LoVo (cell line): ENCODE measurements at places on chromosomes 4 and X.

DNA sequence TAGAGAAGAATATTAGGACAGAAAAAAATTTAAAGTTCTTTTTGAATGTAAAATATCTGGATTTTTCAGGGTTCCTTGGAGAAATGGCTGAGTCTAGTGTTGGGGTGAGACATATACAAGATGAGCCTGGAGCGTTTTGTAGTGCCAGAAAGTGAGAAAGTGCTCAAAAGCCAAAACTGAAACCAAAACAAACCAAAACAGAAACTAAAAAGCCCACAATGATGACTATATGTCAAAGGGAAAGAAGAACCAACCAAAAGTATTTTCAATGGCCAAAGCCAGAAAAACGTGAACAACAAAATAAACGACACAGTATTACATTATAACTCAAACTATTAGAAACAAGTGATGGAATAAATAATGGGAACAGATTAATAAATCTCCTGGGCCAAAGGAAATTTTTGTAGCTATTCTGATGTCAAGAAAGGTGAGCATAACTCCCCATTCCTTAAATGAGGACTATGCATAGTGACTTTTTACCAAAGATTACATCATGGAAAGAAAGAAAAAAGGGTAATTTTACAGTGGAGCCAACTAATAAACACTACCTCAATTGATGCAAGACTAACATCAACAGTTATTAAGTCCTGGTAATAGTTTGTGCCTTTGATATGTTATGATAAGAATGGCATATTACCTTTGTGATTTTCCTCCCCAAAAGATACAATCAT, 1137.6 kb downstream of the C4orf33 start:
- no peak for DNase-seq

- DNase-seq, result no peak
Measured at GRCh38 chr4:139175646-139176301, 1.2 kb downstream of the ELF2 start.

DNA sequence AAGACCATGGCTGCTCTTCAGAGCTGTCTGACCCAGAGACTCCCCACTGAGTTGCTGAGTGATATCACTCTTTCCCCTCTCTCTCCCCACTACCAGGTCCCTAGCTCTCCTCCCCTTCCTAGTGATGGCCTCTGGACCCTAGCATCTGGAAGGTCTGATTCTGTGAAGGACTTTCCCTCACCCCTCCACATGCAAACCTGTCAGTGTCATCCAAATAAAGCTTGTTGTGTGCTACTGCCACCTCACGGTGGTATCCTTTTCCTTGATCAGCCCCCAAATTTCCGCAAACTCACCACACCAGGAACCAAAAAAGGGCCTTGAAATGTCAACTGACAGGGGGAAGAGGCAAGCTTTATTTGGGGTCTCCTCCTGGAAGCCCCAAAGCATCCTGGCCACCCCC, 500.2 kb downstream of the IDS start:
- no peak for DNase-seq

DNA sequence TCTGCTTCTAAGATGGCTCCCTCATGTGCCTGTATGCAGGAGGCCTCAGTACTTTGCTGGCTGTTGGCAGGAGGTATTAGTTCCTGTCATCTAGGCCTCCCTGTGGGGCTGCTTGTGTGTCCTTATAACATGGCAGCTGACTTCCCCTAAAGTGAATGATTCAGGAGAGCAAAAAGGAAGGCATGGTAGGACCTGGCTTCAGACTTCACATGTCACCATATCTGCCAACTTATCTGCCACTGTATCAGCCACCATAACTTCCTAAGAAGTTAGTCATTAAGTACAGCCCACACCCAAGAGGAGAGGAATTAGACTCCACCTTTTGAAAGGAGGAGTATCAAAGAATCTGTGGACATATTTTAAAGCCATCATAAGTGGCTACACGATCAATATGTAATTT, 122.5 kb downstream of the UCHL1 start:
- peak; percentile 38 for DNase-seq

- no peak for DNase-seq
Measured at GRCh38 chrX:12919051-12919450, 12.6 kb downstream of the TLR8 start.

DNA sequence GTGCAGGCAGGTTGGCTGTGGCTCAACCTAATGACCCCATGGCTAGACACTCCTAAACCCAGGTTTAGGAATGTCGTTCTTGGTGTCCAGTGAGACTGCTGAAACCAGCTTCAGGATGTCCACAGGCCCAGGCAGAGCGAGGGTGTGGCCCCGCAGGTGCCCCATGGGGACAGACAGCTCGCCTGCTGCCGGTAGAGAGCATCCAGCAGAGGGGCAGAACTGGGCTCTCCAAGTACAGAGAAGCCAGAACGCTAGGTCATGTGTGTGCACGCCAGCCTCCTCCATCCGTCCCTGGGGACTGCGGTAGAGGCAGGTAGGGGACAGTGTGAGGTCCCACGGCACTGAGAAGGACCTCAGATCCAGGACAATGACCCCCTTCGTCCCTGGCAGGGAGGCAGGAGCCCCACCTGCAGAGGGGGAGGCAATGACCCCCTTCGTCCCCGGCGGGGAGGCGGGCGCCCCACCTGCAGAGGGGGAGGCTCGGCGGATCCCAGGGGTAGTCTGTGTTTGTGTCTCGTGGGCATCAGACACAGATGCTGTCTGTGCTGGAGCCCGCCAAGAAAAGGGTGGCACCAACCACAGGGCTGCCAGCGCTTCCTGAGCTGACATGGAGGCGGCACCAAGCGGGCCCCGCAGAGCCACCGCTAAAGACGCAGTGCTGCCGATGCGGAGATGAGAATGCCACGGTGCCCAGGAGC, 118.4 kb downstream of the FAM53A start:
- DNase-seq, result no peak

DNA sequence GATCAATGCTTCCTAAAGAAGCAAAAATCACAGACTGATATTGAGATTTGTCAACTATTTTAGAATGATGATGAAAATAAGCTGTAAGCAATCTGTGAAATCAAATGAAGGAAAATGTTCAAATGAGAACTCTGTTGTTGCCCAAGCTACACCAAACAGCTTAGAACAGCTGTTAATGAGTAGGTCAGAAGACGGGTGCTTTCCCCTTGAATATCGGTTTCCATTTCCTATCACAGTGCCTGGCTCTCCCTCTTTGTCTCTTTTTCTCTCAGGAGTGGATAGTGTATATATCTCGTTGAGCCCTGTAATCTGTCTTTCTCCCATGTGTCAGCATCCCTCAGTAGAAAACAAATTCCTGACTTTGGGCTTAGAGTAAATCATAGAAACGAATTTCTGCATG, 1592.9 kb upstream of the TENM3 start:
- no peak for DNase-seq

DNA sequence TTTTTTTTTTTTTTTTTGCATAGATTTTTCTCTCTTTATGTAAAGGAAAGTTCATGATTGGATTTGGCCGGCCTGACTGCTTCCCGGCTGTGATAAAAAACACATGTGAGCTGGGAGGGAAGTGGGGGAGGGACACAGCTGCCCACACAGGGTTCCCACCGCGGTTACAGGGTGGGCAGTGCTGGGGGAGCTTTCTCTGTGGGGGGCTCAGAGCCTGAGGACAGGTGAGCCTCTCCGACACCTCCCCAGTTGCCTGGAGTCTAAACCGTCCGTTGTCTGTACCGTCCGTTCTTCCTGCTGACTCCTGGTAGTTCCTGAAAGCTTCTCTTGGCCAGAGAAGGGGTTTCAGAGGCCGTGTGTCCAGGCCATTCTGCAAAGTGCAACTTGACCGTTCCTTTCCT, 21.8 kb downstream of the SHOX start:
- no peak for DNase-seq

DNA sequence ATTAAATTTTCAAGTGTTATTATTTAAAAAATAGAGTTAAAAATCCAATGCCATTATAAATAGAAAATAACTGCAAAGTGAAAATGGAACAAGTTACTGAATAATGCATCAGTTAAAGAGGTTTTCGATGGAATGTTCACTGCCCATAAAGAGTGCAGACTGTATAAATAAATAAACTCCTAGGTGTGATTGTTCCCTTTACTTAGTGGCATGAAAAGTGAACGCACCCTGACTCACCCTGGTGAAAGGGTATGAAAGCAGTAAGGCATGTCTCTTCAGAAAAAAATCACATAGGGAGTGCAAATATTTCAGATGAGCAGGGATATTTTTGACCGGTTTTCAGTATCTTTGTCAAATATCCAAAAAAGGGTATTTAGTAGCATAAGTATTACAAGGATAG, 387.8 kb downstream of the DCAF12L2 start:
- DNase-seq, result no peak

GRCh38 chr4:113384600-113384999, 335.1 kb downstream of the ANK2 start:
- DNase-seq, result peak; percentile 19

DNA sequence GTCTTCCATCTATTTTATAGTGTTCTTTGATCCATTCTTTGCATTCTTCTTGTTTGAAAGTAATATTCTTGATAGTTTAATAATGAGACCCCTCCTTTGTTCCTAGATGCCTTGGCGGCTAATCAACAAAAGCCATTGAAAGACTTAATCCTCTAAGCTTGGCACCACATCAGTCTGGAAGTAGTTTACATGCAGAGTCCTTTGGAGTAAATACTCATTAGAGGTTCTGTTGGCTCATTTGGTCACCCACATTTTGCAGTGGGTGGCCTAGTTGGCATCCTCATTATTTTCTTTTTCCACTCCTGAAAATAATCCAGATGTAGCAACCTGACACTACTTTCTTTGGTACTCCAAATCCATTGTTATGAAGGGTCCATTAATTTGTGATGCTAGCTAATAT, 64.5 kb downstream of the DKK2 start:
- no peak for DNase-seq

DNA sequence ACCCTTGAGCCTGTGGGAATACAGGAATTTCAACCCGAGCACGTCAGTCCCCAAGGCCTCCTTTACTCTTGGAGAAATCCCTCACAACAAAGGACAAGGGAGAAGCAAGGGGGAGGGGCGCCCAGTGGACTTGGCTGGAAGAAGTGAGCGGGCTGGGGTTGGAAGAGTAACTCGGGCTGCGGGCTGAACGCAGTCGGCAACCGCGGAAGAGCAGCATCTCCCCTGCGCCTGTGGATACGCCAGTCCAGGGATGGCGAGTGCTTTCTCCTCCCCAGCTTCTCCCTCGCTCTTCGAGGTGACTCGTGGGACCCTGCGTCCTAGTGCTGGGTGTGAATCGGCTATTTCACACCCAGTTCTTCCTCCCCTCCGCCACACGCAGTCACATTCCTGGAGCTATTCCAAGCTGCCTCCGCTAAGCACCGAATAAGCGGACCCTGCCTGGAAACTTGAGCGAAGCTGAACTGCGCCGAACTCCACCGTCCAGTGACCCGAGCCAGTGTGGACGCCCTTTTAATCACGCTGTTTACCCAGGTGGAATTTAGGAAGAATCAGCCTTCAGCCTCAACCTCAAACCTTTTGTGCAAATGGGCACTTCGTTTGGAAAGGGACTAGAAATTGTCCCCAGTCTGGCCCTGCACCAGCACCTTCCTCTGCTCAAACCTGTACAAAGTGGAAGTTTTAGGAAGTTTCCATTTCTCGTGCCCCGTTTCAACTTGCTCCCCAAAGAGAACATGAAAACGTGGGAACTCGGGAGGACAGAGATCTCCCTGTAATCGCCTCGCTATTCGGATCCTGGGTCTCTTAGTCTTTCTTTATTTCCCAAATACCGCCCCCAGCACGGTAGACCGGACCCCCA, 64.3 kb upstream of the WDR17 start:
- no peak for DNase-seq

- DNase-seq, result no peak
Measured at GRCh38 chr4:8488791-8489369, 48.3 kb downstream of the TRMT44 start.

GRCh38 chr4:98421111-98421510, 159.9 kb downstream of the RAP1GDS1 start:
- DNase-seq, result no peak

DNA sequence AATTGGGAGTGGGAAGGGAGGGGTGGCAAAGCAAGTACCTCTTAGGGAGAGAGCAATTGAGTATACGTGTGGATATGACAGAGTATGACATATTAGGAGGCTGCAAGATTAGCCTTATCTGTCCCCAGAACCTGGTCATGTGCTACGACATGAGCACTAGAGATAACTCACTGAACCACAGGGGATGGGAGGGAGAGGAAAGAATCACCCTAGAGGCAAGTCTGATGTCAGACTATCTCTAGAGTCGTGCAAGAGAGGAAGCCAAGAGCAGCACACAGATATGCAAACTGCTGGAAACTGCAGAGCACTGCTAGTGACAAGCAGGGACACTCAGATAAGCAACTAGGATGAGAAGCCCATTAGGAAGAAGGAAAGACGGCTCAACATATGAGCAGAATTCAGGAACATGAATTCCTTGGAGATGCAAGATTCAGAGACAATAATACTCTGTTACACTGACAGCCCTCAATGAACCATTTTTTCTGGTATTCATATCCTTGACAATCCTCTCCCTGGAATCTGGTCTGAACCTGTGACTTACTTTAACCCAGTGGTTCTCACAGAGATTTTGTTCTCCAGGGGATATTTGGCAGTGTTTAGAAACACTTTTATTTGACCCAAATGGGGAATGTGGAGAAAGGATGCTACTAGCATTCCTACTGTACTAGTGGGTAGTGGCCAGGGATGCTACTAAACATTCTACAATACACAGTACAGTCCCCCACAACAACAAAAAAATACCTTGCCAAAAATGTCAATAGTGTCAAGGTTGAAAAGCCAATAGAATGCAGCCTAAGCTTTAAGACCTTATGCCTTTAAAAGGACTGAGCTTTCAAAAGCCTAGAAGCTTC, 84.0 kb upstream of the BMP2K start:
- DNase-seq, result no peak

DNA sequence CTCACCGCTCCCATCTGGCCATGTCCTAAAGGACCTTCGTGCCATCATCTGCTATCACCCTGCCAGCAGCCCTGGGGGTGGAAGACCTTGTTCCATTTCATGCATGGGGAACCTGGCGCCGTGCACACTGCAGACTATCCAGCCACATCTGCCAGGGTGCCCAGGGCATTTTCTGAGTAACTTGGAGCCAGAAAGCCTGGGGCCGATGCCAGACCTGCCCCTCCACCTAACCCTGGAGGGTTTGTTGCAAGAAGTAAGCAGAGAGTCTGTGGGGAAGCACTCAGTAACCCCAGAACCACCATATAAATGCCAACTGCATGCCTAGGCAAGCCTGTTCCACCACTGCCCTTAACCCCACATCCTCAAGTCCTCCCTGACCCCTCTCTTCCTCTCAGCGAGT, 7.3 kb downstream of the HAUS7 start:
- no peak for DNase-seq

DNA sequence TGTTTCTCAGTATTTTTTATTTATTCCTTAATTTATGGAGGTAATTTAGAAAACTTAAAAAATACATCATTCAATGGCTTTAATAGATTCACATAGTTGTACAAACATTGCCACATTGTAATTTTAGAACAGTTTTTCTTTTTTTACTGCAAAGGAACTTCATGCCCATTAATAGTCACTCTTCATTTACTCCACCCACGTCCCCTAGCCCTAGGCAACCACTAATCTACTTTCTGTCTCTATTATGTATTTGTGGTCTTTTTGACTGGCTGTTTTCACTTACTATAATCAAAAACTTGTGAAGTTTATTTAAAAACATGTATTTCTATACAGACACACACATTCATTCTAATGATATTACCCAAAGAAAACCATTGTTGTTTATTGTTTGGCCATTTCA, 664.8 kb downstream of the GRID2 start:
- DNase-seq, result no peak
